ENCODE measurements at places on chromosomes 5 and 9. TPM values are rescaled to one million over a fixed set of nuclear protein-coding genes. Genes with fewer than 3 reads are reported as not detected.

FGF10 gene
- total RNA-seq, result 2.0 TPM

DAB2IP gene
- 49.9 TPM for total RNA-seq

CERT1 gene
- total RNA-seq, result 67.2 TPM

SAXO1 gene
- 0.94 TPM for total RNA-seq

BTNL9 gene
- total RNA-seq, result 20.3 TPM

CYLC2 gene
- not detected for total RNA-seq

TMEM250 gene
- total RNA-seq, result 19.7 TPM

ZFP2 gene
- 0.69 TPM for total RNA-seq

SPINK6 gene
- total RNA-seq, result not detected

FABP6 gene
- 8.0 TPM for total RNA-seq

FGFR4 gene
- total RNA-seq, result 49.1 TPM

GABRP gene
- not detected for total RNA-seq

TMOD1 gene
- 86.5 TPM for total RNA-seq

KCNV2 gene
- total RNA-seq, result not detected

TPM2 gene
- 403 TPM for total RNA-seq

KLF4 gene
- 52.5 TPM for total RNA-seq

ACOT12 gene
- total RNA-seq, result not detected

FOXD4L4 gene
- not detected for total RNA-seq

TXNDC8 gene
- not detected for total RNA-seq
